Sigmoid colon (tissue), 7 donors: ENCODE measurements at places on chromosomes 5 and 9. TPM values are rescaled to one million over a fixed set of nuclear protein-coding genes. Genes with fewer than 3 reads are reported as not detected.

GRCh38 chr5:5159282-5160103 is 19.4 kb downstream of the ADAMTS16 start:
- no peak for DNase-seq

GRCh38 chr5:103450333-103451061 is 112.1 kb downstream of the NUDT12 start:
- DNase-seq: no peak

GRCh38 chr5:36367524-36367923 is 65.8 kb upstream of the RANBP3L start:
- DNase-seq: no peak

DNA sequence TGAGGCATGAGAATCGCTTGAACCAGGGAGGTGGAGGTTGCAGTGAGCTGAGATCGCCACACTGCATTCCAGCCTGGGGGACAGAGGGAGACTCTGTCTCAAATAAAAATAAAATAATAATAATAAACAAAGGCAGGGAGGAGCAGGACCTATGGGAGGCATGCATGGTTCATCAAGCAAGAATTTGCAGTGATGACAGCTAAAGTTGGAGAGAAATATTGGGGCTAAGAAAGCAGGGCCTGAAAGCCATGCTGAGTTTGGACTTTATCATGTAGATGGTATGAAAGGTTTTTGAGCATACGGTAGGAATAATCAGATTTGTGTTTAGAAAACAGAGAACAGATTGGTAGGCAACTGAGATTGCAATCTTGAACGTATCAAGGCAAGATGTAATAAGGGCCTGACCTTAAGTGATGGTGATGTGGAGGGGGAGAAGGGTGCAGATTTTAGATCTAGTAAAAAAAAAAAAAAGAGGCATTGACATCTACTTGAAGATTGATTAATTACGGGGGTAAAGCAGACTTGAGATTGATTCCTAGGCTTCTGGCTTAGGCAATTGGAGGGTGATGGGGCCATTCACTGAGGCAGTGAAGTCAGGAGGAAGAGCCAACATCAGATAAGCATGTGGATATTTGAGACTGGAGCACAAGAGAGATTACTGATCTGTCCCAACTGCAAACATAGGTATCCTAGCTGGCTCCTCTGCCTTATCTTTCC is 50.7 kb downstream of the CFAP95 start:
- DNase-seq: no peak

DNA sequence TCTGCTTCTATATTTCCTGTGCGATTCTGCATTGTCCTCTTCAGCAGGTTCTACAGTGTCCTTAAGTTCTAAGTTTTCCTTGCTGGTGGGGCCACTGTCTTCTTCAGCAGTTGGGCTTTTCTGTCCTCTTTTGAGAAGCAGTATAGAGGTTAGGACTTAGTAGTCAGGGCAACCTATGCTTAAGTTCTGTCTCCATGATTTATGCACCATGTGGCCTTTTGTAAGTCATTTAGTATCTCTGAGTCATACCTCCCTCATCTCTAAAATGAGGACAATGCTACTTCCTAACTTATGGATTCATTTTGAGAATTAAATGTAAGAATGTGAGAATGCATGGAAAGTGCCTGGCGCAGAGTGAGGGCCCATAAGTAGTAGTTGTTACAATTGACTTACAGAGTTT is 46.8 kb downstream of the GRIN3A start:
- no peak for DNase-seq

- DNase-seq: no peak
Observed at GRCh38 chr9:33193818-33194217, 26.7 kb upstream of the B4GALT1 start.

DNA sequence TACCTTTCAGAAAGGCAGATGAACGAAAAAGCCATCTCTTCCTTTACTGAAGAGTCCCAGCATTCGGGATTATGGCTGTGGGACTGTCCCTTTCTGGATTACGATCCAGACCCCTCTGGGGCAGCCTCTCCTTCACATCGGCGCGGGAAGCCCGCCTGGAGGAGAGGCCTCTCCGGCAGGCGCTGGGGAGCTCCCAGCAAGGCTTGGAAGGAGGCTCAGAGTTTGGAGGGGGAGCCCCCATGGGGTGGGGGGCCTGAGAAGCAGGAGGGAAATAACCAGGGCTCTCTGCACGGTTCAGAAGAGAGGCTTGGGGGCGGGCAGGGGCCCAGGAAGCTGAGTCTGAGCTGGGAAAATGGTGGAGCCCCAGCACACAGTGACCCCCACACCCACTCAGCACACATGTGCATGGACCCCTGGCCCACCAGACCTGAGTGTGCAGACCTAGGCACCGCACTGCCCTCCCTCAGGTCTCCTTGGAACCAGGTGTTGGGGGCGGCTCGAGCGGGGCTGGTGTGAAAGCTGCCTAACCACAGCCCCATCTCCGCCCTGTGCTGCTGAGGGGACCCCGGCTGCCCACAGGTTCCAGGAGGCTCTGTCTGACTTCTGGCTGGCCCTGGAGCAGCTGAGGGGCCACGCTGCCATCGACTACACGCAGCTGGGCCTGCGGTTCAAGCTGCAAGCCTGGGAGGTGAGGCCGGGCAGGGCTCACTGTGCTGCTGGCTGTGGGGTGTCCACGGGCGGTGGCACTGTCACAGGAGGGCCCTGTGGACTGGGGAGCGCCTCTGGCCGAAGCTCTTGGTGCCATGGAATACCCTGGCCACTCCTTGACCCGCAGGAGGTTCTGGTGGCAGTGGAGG is 4.5 kb downstream of the NOXA1 start:
- DNase-seq: no peak

Gene FBN2
- 2.0 TPM for total RNA-seq

Gene MSMP
- total RNA-seq: not detected

Gene SLC46A2
- not detected for total RNA-seq

Gene ACTBL2
- not detected for total RNA-seq
